IMR-90 (cell line): ENCODE measurements at places on chromosomes 2 and 18. TPM values are rescaled to one million over a fixed set of nuclear protein-coding genes. Genes with fewer than 3 reads are reported as not detected.

Gene MRPL53
- 39.0 and 51.9 TPM in 2 replicates for polyA plus RNA-seq

Gene DNAJC5G
- not detected in 2 replicates for polyA plus RNA-seq

Gene EGR4
- not detected in 2 replicates for polyA plus RNA-seq

Gene ATOH8
- 9.0 and 11.2 TPM in 2 replicates for polyA plus RNA-seq

Gene CCDC85A
- 1.1 and 1.5 TPM in 2 replicates for polyA plus RNA-seq

Gene SALL3
- polyA plus RNA-seq: not detected in 2 replicates

Gene WNT10A
- not detected in 2 replicates for polyA plus RNA-seq

Gene SCYGR3
- not detected in 2 replicates for polyA plus RNA-seq

Gene MPP4
- 8.5 and 11.8 TPM in 2 replicates for polyA plus RNA-seq

Gene ATP6V1C2
- polyA plus RNA-seq: 0.04 TPM in 1 of 2 replicates, not detected in the other

Gene LAMA1
- 13.3 and 15.5 TPM in 2 replicates for polyA plus RNA-seq

Gene SNORC
- 0.67 and 0.79 TPM in 2 replicates for polyA plus RNA-seq

Gene REG3G
- not detected in 2 replicates for polyA plus RNA-seq

Gene SCN1A
- polyA plus RNA-seq: not detected in 2 replicates

Gene WDR35
- polyA plus RNA-seq: 2.7 and 3.4 TPM in 2 replicates

Gene GAL3ST2
- polyA plus RNA-seq: 0.07 TPM in 1 of 2 replicates, not detected in the other

Gene ERBB4
- polyA plus RNA-seq: not detected in 2 replicates

Gene ANO7
- 3.4 and 3.8 TPM in 2 replicates for polyA plus RNA-seq

Gene NOL4
- not detected in 2 replicates for polyA plus RNA-seq

Gene DYNC1I2
- polyA plus RNA-seq: 95.5 and 110 TPM in 2 replicates

Gene RIT2
- not detected in 2 replicates for polyA plus RNA-seq

Gene DAPL1
- not detected in 2 replicates for polyA plus RNA-seq

Gene HRH4
- polyA plus RNA-seq: not detected in 2 replicates

Gene ZNF804A
- 2.7 and 2.9 TPM in 2 replicates for polyA plus RNA-seq

Gene SERPINB10
- not detected in 2 replicates for polyA plus RNA-seq

Gene UXS1
- polyA plus RNA-seq: 54.1 and 54.3 TPM in 2 replicates
